Frontal cortex (tissue), 4 donors: ENCODE measurements at places on chromosomes 4 and X. TPM values are rescaled to one million over a fixed set of nuclear protein-coding genes. Genes with fewer than 3 reads are reported as not detected.

The TENM3 gene
- 78.3 TPM for total RNA-seq

The ZNF674 gene
- total RNA-seq = 14.3 TPM

The TMPRSS11D gene
- not detected for total RNA-seq

The TMPRSS11A gene
- not detected for total RNA-seq

The ELOVL6 gene
- total RNA-seq = 27.7 TPM

The CDS1 gene
- total RNA-seq = 8.6 TPM

The KCNE5 gene
- 1.2 TPM for total RNA-seq

The ACE2 gene
- total RNA-seq = under 0.01 TPM

The GSX2 gene
- 3.3 TPM for total RNA-seq

The VCX2 gene
- not detected for total RNA-seq

The NLGN3 gene
- total RNA-seq = 15.1 TPM

GRCh38 chrX:13078739-13079444, 34.5 kb upstream of the FAM9C start:
- no peak for DNase-seq

GRCh38 chr4:70706044-70706461, 15.7 kb upstream of the RUFY3 start:
- no peak for DNase-seq

DNA sequence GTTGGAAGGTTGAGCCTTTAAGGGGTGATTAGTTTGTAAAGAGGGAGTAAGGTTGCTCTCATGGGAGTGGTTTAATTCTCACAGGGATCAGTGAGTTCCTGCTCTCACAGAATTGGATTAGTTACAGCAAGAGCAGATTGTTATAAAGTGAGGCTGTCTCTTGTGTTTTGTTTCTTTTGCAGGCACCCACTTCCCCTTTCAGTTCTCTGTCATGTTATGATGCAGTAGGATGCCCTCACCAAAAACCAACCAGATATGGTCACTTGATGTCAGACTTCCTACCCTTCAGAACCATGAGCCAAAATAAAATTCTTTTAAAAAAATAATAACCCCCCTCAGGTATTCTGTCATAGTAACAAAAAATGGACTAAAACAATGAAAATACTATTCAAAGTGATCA, 19.9 kb upstream of the IGSF1 start:
- no peak for DNase-seq

- DNase-seq = no peak
Measured at GRCh38 chr4:182879913-182880312, 37.3 kb downstream of the DCTD start.

DNA sequence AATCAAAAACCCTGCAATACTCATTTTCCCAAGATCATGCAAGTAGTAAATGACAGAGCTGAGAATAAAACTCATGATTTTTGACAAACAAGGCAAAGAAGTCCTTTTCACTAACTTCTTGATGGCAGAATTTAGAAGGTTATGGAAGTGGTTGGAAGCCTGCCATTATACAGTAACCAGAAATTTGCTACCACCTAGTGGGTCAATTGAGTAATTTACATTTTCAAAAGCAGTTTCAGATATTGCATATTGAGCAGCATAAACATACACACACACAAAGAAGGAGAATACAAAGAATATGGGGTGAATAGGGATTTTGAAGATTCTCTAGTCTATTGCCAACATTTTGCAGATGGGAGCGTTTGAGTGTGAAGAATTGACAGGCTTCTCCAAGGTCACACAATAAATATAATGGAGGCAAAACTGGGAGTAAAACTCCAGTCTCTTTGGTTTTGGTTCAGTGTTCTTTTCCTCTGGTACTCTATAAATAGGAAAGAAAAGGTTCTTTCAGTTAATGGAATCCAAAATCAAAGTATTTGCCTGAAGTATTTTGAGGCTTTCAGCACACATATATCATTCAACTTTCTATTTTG, 70.2 kb downstream of the GC start:
- DNase-seq = peak; percentile 13

- no peak for DNase-seq
Measured at GRCh38 chrX:113522814-113523213, 682.2 kb upstream of the AMOT start.

DNA sequence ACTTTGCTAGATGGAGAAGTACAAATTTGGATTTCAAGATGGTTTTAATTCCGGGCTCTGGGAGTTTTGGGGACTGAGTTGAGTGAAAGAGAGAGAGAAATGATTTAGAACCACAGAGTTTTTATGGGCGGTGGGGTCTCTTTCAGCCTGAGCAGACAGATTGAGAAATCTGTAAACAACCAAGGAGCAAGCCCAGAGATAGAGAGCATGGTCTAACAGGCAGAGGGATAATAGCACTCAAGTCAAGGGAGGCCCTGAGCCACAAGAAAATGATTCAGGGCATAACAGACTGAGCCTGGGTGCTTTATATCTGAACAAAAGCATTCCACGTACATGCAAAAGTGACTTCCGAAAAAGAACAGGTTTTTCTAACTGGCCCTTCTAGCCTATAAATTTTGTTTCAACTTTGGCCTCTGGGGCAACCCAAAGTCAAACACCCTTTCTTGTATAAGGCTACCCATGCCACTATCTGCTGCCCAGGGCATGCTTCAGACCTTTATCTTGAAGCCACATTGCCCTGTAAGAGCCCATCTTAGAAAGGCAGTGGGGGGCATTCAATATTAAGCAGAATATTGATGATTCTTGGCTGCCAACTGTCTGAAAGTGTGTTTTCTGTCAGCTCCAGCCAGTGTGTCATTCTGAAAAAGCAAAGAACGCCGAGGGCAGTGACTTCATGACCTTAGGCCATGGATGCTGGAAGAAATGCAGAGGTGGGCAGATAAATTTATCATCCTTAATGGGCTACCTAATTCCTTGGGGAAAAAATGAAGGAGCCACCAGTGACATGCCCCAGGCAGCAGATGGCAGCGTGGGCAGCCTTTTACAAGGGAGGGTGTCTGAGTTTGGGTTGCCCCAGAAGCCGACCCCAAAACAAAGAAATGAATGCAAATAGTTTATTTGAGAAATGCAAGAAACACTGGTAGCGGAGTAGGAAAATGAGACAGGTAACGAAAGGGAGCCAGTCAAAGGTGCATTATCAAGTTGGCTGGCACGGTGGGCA, 637.6 kb downstream of the MID1IP1 start:
- no peak for DNase-seq

- no peak for DNase-seq
Measured at GRCh38 chr4:3250438-3250955, 1.5 kb downstream of the MSANTD1 start.

DNA sequence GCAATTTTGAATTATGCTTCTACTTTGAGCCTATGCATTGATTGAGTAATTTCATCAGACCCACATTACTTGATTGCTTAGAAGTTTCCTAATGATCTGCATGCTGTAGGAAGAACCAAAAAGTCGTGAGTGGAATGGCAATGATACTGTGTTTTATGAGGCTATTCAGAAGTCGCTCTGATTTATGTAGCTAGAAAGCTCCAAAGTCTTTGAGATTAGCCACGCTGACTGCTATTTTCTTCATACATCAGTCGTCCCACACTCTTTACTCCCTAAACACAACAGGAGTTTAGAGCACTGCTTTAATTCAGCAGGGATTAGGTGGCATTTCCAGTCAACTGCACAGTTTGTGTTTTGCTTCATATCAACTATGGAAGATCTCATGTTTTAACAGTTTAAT, 4.1 kb downstream of the GRID2 start:
- DNase-seq = no peak

GRCh38 chrX:17549107-17549651, 174.2 kb downstream of the NHS start:
- no peak for DNase-seq

DNA sequence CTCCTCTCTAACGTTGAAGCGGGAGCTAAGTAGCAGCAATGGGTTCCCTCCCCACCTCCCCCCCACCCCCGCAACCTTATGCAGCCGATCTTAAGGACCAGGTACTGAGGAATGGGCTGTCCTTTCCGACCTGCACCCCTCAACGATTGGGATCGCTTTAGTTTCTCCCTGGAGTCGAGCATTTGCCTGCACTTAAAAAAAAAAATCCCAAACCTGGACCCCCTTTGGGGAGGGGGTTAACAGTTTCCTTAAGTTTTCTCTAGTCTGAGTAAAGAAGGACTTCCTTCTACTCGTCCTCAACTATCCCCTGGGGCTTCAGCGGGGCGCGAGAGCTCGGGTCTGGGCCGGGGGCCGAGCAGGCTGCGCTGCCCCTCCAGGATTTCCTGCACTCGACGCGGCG, 25.7 kb upstream of the BCORL1 start:
- no peak for DNase-seq
